Stimulated activated CD8-positive, alpha-beta memory T cell treated with anti-CD3 and anti-CD28 coated beads, Interleukin-7, amount 100 ng/mL, for 48 hours (primary cell): ENCODE measurements at places on chromosomes 3 and 15.
A peak's percentile ranks its signal among the peaks of the same experiment; 100 is the strongest.

DNA sequence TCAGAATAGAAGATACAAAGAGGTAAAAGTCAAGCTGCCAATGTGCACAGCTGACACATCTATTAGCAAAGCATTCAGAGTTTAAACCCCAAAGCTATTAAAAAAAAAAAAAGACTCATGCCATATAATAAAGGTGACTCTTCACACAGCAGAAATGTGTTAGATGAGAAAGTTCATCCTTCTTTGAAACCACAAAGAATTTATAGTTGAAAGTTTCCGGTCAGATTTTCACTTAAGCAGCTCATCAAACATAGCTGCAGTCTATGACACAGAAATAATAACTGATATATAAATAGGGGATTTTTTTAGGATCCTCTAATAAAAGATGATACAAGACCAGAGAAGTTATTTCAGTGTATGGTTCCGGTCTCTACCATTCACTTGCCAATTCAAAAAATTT lies 76.6 kb downstream of the WWTR1 start:
- DNase-seq: no peak

GRCh38 chr15:78212546-78213424 lies 21.6 kb downstream of the ACSBG1 start:
- DNase-seq: no peak

- no peak for DNase-seq
Observed at GRCh38 chr3:54827056-54827687, 100.7 kb downstream of the LRTM1 start.

DNA sequence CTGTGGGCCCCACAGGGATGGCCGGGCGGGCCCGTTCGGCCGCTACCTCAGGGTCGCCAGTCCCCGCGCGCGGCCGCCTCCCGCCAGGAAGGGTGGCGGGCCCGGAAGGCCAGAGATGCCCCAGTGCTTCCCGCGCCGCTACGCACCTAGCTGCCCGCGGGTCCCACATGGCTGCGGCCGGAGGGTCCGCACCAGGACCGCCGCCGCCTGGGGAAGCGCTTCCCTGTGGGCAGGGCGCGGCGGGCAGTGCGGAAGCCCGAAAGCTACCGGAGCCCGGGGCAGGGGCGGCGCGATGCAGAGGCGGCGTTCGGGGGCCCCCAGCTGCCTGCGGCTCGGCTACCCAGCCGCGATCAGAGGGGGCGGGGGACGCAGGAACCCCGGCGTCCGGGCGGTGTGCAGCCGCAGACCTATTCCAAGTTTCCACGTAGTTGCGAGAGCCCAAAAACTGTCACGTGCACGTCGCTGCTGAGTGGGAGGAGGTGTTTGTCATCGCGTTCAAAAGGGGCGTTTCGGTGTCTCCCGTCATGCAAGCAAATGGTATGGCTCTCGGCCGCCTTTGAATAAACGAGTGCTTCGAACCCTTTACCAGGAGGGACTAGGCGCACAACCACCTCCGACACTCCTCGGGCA lies at the start of gene TRANK1:
TSS of gene TRANK1 (minus strand) at position 414 of the 630 bp plus-strand sequence. CDS start at position 169, 245 bp downstream.
- peak; percentile 59 for DNase-seq

GRCh38 chr3:54137311-54137710 lies 15.0 kb downstream of the CACNA2D3 start:
- DNase-seq: no peak

- DNase-seq: no peak
Observed at GRCh38 chr3:18423401-18424212, 1.5 kb downstream of the SATB1 start.

- DNase-seq: no peak
Observed at GRCh38 chr15:83694536-83694935, 40.6 kb downstream of the ADAMTSL3 start.

DNA sequence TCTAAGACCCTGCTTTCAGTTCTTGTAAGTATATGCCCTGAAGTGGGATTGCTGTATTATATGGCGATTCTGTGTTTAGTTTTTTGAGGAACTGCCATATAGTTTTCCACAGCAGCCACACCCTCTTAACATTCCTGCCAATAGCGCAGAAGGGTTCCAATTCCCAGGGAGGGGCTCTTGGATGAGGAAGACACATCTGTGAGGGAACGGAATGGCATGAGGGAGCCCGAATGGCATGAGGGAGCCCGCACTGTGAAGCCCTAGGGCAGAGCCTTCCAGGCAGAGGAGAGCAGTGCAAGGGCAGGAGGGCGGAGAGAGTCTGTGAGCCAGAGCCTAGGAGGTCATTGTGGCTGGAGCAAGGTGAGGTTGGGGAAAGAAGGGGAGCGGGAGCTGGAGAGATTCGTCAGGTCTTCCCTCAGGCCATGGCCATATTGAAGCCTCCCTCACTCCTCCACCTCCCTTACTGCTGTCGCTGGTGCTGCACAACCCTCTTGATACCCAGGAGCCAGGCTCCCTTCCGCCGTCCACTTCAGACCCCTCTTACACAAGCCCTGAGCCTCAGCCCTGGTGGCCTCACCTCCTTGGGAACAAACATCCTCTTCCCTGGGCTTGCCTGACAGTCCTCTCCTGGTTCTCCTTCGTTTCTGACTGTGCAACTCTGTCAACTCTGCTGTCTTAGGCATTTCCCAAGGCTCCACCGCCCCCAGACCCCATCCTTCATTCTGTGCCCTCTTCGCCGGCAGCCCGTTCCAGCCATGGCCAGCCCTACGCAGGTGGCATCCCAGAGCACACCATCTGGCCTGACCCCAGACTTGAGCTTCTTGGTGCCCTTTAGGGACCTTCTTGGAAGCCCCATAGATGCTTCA lies 51.4 kb downstream of the FGD5 start:
- no peak for DNase-seq

GRCh38 chr3:188088948-188089685 lies 64.8 kb upstream of the LPP start:
- DNase-seq: no peak

DNA sequence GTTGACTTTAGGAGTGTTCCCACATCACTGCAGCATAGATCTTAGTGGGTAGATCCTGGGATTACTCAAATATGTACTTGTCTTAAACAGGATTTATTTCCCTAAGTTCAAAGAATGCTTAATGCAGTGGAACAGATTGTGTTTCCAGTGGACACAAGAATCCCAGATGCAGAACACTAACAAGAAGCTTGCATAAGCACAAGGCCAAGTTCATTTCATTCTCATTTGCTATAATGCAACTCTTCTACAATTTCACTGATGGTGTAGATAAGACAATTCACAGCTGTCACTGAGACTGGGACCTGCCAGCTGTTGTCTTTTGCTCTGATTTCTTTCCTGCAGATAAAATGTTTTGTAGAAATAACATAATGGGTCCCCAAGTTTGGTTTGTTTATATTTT lies 225.6 kb downstream of the NFKBIZ start:
- no peak for DNase-seq

DNA sequence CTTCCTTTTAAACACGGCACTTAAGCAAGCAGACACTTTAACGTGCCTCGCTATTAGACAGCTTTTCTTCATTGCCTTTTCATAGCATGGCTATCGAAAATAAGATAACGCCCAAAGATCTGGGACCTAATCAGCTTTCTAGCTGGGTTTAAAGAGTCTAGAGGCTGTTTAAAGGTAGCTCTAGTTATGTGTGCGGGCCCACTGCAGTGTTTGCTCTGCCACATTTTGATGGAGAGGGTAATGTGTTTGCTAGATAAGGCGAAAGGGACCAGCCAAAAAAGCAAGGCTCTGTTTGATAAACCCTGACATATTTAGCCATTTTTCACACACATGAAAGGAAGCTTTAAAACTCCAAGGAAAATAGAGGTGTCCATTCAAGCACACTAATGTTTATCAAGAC lies 91.6 kb downstream of the NR2F2 start:
- DNase-seq: no peak

DNA sequence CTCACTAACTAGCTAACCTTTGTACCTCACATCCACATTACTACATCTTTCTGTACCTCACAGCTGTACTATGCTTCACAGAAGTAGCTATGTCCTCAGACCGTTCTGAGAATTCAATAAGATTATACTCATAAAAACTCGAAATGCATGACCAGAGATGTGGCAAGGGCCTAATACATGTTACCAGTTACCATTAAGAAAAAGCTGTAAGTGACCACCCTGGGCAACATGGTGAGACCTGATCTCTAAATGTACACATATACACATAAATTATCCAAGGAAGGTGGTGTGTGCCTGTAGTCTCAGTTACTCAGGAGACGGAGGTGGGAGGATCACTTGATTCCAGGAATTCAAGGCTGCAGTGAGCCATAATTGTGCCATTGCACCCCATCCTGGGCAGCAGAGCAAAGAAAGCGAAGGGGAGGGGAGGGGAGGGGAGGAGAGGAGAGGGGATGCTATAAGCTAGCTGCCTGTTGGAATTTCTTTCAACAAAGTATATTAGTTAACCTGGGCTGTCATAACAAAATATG lies 482.6 kb upstream of the ZNF717 start:
- DNase-seq: no peak

DNA sequence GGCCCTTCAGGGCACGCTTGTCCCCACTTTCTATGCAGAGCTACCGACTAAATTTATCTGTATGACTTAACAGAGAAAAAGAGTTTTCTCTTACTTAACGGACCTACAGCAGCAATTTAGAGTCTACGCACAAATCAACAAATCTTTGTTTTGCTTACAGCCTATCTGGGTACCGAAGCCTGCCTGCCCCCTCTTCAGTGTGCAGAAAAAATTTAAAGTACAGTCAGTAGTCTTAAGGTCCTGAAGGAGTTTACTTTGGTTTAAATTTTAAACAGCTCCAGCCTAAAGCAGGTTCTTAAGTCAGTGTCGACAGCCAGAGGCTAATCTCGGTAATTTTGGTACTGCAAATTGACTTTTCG lies 570 bp downstream of the SACM1L start:
- DNase-seq: no peak

DNA sequence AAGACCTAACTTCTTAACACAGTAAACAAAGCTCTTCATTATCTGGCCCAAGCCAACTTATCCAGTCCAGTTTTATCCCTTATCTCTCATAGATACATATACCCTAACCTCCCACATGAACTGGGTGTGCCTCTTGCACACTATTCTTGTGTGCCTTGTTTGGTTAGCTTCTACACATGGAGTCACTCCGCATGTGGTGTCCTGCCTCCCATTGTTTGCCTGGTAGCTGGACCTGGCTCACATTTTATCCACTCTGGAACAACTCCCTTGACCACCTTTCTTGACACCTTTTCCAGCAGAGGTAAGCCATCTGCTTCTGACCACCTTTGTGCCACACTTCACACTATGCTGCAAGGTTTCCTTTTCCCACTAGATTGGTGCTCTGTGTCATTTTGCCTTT lies 15.2 kb downstream of the TIPARP start:
- DNase-seq: no peak

DNA sequence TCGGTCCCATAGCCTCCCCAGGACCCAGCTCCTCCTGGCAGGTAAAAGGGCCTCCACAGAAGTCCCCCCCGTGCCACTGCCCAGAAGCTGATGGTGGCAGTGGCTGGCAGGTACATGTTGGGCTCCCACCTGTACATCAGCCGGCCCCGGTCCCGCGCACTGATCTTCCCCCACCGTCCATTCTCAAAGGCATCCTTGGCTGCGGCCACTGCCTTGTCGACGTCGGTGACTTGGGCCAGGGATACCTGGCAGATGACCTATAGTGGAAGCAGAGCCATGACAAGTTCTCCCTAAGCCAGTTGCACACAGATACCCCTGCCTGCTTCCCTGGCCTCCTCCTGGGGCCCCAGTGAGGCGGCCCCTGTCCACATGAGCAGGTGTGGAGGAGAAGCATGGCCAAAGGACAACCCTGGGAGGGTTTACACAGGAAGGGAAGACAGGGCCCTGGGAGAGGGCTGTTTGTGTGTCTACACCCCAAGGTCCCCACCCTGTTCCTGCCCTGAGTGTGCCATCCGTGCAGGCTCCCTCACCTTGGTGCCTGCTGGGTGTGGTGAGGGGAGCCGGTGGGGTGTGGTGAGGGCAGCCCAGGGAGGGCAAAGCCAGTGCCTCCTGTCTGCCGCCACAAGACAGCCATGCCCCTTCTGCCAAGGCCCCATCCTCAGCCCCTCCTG lies 44.8 kb downstream of the ALDH1L1 start:
- no peak for DNase-seq

DNA sequence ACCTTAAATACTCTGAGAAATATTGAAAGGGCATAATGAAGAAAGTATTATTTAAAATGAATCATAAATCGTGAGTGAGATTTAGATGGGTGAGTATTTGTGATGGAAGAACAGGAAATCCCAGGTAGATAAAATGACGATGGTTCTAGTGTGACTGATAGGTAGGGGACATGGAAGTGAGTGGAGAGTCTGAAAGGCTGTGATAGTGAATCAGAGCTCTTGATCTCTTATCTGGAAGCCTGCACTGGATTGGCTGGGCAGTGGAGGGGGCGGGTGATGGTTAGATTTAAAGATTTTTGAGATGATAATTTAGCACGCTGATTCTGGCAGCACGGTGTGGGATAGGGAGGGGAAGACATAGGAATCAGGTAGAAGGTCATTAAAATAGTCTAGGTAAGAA lies 20.1 kb downstream of the HGD start:
- DNase-seq: no peak

DNA sequence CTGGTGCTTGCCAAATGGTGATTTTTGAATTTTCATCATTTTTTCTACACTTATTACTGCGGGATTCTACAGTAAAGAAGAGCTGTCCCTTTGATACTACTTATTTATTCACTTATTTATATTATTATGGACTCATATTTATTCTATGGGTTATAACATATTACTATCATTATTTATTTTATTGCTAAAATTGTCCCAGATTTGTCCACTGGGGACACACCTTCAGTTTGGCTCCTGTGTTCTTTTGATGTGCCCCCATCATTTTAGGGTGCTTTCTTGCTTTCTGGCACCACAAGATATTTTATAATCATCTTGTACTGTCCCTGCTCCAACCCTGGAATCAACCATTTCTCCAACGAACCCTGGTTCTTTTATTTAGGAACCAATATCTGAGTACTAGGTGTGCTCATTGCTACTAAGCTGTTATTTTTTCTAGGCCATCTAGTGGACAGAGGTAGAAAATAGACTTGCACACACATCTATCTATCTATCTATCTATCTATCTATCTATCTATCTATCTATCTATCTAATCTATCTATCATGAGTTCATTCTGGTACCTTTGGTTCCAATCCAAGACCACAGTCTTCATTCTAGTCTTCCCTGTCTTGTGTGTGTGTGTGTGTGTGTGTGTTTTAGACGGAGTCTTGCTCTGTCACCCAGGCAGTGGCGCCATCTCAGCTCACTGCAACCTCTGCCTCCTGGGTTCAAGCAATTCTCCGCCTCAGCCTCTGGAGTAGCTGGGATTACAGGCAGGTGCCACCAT lies 16.0 kb downstream of the SLC22A14 start:
- no peak for DNase-seq
